Stimulated activated CD4-positive, alpha-beta T cell treated with anti-CD3 and anti-CD28 coated beads, Interleukin-15, amount 100 ng/mL, for 1 hour (primary cell): ENCODE measurements at places on chromosomes 6 and 20.

- peak; percentile 77 for DNase-seq
Measured at GRCh38 chr6:149863698-149864577, at the start of gene LRP11. Gene LRP11 (minus strand): TSS chr6:149864359. CDS start chr6:149864020, 339 bp downstream.

- DNase-seq, result no peak
Measured at GRCh38 chr6:155248008-155249001, 15.5 kb upstream of the CLDN20 start.

DNA sequence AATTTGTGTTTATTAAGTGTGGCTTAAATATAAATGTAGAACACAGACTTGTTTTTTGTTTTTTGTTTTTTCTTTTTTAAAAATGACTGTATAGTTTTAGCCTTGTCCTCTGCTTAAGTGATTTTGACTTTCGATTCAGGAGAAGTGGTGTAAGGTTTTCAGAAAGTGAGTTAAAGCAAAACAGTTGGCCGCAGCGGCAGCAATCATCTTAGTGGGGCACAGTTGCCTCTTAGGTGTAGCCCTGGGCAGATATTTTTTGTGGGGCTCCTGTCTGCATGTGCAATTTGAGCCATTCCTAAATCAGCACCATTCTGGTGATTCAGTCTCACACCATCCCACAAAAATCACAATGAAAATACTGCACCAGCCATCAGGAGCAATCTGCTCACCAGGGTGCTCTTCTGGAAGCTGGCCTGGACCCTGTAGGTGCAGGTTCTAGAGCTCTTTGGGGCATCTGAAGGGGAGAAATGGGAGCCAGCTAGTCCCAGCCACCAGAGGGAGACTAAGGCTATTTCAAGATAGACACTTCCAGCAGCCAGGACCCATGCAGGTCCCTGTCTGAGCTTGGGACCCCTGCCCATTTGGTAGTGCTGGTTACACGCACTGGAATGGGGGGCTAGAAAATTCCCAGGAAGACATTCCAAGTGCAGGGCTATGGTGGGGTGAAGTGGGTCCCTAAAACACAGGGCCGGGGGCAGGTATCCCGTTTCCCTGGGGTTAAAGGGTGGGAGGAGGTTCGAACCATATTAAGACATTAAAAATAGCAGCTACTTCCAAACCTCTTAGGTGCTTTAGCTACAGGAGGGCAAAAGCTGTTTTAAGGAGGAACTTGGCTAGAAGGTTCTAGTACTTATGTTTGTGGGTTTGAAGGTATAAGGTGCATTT lies 156.6 kb downstream of the NFATC2 start:
- no peak for DNase-seq

GRCh38 chr6:139888681-139889122 lies 514.3 kb upstream of the CITED2 start:
- DNase-seq, result no peak

- DNase-seq, result no peak
Measured at GRCh38 chr6:149895833-149896271, 2.1 kb downstream of the RAET1E start.

GRCh38 chr6:108117427-108118358 lies 43.2 kb upstream of the OSTM1 start:
- no peak for DNase-seq

DNA sequence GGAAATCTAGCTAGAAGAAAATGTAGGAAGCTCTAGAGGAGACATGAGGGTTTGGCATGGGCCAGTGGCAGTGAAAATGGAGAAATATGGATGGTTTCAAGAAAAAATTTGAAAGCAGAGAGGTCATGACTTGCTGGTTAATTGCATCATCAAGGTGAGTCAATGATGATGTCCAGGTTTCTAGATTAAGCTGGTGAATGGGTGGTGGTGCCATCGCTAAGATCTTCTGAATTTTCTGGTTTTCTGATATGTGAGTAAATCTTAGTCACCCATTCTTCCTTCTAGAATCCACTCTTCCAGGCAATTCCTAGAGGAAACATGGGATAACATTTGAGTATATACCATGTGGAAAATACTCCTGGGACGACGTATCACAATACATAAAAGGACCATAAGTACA lies 25.0 kb downstream of the SH3BGRL2 start:
- no peak for DNase-seq

GRCh38 chr6:72406517-72406916 lies 215.3 kb upstream of the KCNQ5 start:
- DNase-seq, result no peak

DNA sequence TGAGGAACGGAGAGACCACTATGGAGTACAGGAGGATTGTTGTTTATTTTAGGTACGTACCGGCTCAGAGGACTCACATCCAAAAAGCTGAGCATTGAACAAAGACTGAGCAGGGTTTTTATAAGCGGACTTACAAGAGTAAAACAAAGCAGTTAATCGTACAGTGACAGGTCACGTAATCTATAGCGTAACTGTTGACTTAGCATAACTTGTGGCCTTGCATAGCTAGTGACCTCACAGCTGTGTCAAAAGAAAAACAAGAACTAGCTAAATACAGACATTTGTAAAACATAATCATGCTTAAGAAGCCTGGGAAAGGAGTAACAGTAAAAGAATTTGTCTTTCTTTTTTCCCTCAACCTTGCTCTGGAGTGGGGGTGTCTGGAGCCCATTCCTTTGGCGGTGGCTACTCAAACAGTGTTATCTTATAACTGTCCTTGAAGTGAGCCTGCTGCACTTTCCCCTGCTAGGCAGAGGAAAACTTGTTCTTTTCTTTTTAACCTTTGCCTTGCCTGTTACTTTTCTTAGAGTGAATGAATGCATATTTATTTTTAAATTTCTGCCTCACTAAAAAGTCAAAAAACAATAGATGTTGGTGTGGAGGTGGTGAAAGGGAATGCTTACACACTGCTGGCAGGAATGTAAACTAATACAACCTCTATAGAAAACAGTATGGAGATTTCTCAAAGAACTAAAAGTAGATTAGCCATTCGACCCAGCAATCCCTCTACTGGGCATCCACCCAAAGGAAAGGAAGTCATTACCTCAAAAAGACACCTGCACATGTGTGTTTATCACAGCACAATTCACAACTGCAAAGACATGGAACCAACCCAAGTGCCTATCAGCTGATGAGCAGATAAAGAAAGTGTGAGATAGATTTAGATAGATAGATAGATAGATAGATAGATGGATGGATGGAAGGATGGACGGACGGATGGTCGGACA lies 109.0 kb downstream of the TAF4 start:
- DNase-seq, result no peak

DNA sequence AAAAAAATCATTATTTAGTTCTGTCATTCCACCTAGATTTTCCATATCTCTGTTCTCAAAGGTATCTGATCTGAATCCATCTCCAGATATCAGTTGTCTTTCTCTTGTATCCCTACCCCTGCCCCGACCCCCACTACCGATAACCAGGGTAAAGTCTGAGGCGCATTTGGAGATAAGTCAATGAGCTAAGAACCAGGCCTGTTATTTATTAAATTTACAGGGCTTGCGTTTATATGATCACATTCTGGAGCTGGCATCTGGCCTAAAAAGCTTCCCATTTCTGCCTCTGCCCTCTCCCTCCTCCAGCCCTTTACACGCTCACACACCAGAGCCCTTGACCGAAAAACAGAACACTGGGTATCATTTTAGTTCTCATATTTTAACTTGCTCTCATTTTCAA lies 144.7 kb downstream of the ALDH8A1 start:
- DNase-seq, result no peak

GRCh38 chr6:32613475-32613874 lies 23.7 kb upstream of the HLA-DQA1 start:
- DNase-seq, result no peak

DNA sequence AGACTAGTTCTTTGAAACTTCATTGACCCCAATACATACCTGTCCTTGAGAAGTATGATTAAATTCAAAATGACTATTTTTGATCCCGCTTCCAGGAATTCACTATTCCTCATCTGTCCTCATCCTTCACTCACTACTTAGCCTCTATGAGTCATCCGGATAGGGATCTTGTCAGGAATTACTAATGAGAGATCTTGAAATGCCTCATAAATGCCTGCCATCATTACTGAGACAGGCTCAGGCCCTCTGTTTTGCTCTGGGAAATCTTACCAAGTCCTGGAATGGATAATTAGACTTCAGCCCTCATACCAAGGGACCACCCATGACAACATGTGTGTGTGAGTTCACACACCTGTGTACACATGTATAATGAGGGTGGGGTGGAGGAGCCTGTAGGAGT lies 2.8 kb upstream of the CYP24A1 start:
- no peak for DNase-seq

DNA sequence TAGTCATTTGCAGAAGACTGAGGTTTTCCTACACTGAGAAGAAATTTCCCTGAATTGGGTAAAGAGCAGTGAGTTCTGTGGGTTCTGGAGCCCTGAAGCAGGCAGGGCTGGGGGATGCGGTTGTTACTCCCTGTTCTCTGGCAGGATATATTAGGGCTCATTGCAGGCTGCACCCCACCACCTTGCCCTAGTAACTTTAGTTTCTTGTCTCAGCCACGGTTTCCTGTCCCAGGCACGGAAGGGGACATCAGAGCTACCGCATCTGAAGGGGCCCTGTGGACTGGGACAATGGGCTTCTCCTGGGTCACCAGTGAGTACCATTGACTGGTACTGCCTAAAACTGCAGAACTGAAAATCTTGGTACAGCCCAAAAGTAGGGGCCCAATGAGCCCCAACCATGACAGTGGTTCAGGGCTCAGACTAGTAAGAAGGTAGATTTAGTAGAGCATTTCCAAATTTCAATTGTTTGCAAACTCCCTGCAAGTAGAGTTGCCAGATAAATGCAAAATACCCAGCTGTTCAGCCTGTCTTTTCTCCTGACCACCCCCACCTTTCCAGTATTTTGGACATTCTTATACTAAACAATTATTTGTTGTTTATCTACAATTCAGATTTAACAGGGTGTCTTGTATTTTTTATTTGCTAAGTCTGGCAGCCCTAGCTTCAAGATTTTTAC lies 54.5 kb upstream of the EYA2 start:
- no peak for DNase-seq

DNA sequence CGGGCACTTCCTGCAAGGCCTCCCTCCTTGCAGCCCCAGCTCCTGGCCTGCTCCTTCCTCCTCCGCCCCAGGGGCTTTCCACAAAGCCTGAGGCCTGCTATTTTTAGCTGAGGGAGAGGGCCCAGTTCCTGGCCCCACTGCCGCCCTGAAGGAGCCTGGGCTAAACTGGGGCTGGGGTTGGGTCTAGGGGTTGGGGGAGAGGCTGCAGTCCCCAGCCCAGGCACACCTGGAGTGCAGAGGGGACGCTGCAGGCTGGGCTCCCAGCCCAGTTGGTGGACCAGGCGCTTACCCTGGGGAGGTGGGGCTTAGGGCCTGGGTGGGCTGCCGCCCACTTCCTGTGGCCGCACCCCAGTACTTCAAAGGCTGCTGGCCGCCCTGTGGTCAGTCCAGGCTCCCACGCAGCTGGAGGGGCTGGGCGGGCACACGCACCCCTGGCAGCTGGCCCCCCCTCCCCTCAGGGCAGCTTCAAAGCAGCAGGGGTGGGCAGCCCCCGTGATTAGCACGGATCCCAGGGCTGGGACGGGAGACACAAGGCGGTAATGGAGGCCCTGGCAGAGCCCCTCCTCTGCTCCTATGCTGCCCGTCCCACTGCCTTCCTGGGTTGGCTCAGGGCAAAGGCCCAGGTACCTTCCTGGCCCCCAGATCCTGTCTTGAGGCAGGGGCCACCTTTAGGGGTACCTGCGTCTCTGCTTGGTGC lies 7.1 kb upstream of the ABHD16B start:
- no peak for DNase-seq

DNA sequence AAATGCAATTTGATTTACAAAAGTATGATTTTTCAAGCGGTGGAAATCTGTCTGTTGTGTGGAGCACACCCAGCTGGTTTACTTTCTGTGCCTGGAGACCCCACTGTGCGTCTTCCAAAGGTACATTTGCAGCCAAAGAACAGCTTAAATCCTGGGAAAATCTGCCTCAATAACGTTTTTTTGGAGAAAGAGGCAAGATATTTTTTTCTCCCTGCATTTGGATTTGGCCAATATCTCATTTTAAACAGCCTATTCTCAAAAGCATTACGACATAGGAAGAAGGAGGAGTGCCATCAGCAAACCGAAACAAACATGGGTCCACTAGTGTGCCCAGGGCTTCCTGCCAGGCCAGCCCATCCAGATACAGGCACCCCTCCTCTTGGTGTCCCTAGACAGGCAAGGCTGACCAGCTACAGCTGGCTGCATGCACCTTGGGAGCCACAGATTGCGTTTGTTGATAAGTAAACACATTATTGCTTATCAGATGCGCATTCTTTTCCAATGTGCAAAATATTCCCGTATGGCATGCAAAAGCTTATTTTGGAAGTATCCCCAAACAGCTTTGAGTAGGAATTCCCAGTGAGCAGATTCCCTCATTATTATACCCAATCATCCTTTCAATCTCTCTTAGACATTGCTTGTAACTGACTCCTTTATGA lies 184.5 kb upstream of the MARCKS start:
- DNase-seq, result no peak

DNA sequence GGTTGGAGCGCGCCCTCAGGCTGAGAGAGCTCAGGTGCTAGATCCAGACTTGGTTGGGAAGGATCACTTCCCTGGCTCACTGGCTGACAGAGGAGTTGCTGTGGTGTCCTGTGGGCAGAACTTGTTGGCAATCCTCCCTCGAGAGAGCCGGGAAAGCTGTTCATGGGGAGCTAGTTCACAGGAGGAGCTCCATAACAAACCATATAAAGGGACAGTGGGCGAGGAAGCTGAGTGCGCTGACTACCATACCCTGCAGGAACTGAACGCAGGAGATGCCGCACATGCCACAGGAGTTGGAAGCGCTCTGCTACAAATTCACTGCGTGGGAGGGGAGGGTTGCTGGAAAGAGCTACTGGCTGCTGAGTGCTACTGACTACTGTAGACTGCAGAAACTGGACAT lies 243.2 kb downstream of the OGFRL1 start:
- DNase-seq, result no peak

GRCh38 chr6:26156105-26156849 lies 69.0 kb downstream of the HFE start:
- DNase-seq, result peak; percentile 69

- DNase-seq, result no peak
Measured at GRCh38 chr20:11098888-11099287, 425.1 kb upstream of the JAG1 start.

GRCh38 chr6:169291646-169292337 lies 38.1 kb upstream of the THBS2 start:
- no peak for DNase-seq

- DNase-seq, result no peak
Measured at GRCh38 chr6:38813041-38813823, 98.1 kb downstream of the DNAH8 start.

GRCh38 chr20:54434196-54434595 lies 41.2 kb upstream of the DOK5 start:
- no peak for DNase-seq

- no peak for DNase-seq
Measured at GRCh38 chr6:158816803-158817727, 2.1 kb downstream of the EZR start.

GRCh38 chr6:23218751-23219150 lies 649.4 kb downstream of the HDGFL1 start:
- DNase-seq, result no peak

GRCh38 chr6:166333172-166333995 lies 9.0 kb downstream of the SFT2D1 start:
- no peak for DNase-seq

DNA sequence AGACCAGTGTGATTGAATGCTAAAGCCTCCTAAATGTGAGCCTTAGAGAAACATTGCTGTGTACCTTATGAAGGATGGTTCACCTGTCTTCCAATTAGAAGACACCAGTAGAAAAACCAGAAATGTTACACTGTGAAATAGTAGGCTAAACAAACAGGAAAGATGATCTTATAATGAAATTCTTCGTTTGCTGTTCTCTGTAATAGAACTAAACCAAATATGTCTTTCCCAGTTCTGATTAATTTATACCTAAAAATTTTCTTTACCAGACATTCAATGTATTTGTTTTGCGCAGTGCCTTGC lies 114.8 kb downstream of the RTN4IP1 start:
- DNase-seq, result no peak
